Activated CD4-positive, alpha-beta T cell treated with anti-CD3 and anti-CD28 coated beads, Interleukin-2, amount 10 ng/mL, durations not matched to agents 24 days and 14 days (primary cell): ENCODE measurements at places on chromosomes 2 and 18. TPM values are rescaled to one million over a fixed set of nuclear protein-coding genes. Genes with fewer than 3 reads are reported as not detected.

DNA sequence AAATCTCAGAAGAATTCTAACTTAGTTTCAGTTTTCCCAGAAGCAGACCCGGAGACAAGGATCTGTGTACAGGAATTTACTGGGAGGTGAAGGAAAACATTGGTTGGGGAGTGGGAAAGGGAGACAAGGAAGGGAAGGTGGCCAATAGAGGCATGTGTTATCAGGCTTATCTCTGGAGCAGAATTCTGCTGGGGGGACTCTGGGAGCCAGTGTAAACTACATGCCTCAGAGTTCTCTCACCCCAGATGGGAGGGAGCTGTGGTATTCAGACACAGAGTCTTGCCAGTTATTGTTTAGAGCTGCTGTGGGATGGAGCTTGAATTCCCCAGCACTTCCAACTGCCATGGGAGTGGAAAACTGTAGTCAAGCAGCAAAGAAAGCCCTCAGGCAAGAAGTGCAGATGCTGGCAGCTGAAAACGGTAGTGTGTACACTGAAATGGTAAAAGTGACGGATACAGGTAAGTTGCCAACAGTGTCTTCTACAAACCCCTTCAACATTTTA is 19.0 kb downstream of the DNPEP start:
- DNase-seq, result no peak

GRCh38 chr2:67733517-67733916 is 329.3 kb downstream of the C1D start:
- DNase-seq, result no peak

DNA sequence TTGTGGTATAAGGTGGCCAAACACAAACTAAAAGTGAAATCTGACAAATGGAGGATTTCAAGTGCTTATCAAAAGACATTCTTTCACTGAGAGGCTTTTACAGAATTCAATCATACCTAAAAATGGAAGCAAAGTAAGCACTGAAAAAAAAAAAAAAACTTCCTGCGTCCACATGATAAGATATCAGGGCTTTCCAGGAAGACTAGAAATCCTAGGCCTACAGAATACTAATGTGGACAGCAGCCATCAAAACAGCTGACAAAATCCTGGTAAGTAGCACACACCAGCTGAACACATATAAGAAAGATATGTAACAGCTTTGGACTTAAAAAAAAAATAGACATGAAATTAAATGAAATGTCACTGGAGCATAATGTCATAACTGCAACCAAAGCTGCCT is 178.2 kb downstream of the SUCLG1 start:
- no peak for DNase-seq

DNA sequence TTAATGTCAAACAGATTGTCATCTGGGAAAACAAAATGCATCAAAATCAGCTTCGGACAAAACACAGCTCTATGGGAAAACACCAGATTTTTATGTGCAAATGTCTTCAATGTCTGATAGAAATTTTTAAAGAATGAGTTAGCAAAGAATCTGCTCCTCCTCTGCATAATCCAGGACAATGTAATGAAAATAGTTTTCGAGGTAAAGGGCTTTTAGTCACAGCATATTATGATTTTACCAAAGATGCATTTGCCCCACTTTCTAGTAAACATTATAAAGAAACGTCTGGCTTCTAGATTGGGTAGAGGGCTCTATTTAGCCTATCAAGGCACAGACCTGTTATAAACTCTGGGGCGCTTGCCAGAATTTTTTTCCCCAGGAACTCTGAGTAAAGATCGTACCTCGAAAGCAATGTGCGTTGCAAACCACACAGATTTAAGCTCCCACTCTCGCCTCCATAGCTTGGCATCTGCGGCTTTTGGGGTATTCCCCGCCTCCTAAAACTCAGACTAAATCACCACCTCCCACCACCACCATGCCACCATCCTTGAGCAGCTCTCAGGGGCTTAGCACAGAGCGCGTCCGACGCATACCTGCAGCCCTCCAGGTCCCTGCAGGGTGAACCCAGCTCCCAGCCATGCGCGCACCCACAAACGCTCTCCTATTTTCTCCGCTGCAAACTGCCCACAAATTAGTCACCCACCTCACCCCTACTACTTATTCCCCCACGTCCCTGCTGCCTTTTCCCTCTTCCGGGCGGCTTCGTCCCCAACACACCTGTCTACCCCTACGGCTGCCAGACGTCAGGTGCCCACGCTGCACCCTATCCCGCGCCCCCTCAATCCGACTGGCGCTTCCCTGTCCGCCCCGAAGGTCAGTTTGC is 829 bp downstream of the ACVR1C start:
- peak; percentile 77 for DNase-seq

DNA sequence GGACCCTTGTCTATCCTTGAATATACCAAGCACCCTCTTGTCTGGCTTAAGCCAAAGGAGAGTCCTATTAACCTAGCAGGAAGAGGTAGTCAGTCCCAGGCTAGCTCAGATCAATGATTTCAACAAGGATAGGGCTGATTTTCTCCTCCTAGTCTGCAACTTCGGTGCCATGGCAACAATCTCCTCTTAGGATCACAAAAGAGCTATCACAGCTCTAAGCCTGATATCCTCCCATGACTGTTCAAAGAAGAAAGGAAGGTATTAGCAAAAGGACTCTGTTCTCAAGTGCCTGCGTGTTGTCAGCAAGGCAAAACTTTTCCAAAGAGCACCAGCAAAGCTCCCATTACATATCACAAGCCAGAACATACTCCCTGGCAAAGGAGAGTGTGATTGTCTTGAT is 58.7 kb upstream of the DDX18 start:
- no peak for DNase-seq

The VIT gene
- total RNA-seq, result not detected in 2 replicates

The ALK gene
- total RNA-seq, result not detected in 2 replicates

The REG1B gene
- not detected in 2 replicates for total RNA-seq

The POTEC gene
- not detected in 2 replicates for total RNA-seq
